ENCODE measurements at places on chromosomes 1 and 21.

- no peak for DNase-seq
Measured at GRCh38 chr1:68383092-68383491, 66.7 kb downstream of the RPE65 start.

- no peak for DNase-seq
Measured at GRCh38 chr1:98896711-98897445, 107.8 kb downstream of the PLPPR5 start.

DNA sequence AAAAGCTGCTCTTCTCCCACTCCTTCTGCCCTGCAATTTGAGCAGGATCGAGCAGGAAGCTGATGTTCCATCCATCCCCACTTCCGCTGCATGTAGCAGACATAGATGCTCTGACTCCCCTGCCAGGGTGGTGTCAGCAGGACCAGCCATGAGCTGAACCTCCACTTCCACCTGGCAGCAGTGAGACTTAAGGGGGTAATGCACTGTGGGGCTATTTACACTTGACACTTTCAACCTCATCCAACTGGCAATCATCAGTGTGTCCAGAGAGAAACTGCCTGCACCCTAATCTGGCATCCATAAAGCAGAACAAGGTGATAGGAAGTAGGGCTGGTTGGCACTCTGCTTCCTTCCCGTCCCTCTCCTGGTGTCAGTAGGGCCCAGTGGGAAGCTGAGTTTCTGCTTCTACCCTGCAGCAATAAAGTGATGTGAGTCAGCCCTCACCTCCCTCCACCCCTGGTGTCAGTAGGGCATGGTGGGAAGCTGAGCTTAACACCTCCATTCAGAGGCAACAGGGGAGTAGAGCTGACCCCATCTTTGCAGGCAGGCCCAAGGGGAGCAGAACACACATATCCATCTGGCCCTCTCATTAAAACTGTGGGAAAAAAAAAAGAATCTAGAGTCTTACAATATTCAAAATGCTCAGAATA lies 272.3 kb downstream of the PTPRU start:
- DNase-seq: no peak

GRCh38 chr1:174894117-174894762 lies 105.5 kb upstream of the CACYBP start:
- no peak for DNase-seq

- DNase-seq: no peak
Measured at GRCh38 chr1:7022058-7022457, 236.8 kb downstream of the CAMTA1 start.

GRCh38 chr1:168958562-168959289 lies 147.8 kb upstream of the ATP1B1 start:
- DNase-seq: no peak

- no peak for DNase-seq
Measured at GRCh38 chr21:45835301-45836267, 146.0 kb upstream of the COL6A1 start.

DNA sequence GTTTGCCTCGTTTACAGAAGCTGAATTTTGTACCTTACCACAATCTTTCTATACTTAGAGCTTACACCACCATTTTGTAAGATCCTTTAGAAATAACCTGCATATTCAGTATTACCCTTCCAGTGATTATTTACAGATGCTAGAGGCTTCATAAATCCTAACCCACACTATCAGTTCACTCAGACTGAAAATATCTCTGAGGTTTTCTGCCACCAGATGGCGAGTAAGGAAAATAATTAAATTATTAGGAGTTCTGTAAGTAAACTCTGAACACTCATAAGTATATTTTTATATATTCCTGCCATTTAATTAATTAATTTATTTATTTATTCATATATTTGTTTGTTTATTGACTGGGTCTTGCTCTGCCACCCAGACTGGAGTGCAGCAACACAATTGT lies 1635.2 kb downstream of the PLA2G4A start:
- no peak for DNase-seq

DNA sequence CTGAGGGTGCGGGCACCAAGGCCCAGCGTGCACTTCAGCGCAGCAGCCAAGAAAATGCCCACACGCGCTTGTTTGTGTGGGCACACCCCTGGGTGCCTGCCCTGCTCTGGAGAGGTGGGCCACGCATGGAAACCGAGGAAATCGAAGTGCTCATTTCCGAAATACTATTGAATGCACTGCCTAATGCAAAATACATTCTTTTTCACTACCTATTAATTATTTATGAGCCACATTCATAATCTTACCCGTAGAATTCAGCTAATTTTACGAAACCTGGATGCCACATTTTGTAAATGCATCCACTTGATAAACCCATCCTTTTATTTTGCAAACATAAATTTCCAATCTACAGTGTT lies 4.8 kb downstream of the DSCAM start:
- DNase-seq: no peak

- no peak for DNase-seq
Measured at GRCh38 chr1:47793563-47793962, 203.6 kb downstream of the TRABD2B start.

- no peak for DNase-seq
Measured at GRCh38 chr1:151992303-151993083, 1.2 kb downstream of the S100A10 start.

DNA sequence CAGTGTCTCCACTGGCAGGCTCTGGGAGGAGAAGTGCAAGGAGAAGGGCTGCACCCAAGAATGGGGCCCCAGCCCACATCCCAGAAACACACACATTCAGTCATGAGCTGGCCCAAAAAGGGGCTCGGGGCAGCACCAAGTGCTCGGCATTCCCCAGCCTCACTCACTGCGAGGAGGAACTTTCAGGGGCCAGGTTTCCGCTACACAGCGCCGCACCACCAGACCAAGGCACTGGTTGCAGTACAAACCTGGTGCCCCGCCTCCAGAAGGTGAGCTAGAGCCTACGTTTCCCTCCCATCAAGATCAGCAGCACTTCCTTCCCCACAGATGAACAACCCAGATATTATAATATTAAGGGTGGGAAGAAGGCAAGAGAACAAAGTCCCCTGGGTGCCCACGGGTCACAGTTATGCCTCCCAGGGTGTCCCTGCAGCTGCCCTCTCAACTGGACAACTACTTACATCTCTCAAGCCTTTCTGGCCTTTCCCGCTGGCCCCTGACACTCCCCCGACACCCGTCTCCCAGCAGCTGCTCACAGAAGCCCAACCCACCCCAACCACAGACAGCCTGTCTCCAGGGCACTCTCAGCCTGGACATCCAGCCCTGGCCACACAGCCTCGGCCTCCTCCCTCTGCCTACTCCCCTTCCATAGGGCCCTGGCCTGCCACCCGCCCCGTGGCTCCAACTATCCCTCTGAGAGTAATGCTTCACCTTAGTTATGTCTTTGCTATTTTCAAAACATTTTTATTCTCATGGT lies 3.8 kb downstream of the PBXIP1 start:
- DNase-seq: no peak

DNA sequence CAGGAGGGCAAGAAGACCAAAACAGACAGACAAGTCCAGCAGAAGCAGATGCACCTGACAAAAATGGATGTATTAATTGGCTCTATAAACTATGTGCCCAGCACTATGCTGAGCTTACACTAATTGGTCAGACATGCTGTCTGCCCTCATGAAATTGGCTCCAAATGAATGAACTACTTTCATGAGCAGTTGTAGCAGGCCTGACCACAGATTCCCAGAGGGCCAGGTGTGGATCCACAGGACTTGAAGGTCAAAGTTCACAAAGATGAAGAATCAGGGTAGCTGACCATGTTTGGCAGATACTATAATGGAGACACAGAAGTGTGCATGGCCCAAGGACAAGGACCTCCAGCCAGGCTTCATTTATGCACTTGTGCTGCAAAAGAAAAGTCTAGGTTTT lies 14.5 kb downstream of the SLAMF7 start:
- DNase-seq: no peak

DNA sequence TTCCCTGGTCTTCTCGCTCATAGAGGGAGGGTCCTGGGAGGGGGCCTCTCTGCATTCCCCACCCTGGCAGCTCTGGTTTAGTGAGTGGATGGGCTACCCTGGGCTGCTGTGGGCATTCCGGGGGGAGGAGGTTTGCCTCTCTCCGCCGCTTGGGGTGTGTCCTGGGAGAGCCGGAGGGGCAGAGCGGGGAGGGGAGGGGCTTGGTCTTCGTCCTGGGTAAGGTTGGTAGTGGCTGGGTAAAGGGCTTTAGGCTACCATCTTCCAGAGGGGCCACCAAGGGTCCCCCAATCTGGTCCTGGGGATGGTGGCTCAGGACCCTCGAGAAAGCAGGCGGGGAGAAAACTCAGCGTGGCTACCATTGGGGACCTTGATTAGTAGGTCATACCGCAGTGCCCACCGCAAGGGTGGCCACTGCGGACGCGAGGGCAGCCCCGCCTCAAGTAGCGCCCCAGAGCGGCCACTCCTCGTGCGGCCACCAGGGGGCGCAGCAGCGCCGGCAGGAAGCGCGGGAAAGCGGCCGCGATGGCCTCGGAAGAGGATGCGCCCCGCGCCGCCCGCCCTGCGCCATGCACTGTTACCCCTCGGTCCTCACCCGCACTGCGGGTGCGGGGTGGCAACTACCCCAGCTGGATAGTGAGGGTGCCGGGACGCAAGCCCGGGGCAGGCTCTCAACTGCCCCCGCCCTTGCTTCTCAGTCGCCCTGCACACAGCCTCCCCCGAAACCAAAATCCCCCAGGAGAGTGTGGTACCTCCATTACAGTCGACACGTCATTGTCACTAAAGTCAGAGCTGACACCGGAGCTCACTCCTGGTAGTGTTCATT lies 44.1 kb upstream of the SLC25A33 start:
- no peak for DNase-seq

DNA sequence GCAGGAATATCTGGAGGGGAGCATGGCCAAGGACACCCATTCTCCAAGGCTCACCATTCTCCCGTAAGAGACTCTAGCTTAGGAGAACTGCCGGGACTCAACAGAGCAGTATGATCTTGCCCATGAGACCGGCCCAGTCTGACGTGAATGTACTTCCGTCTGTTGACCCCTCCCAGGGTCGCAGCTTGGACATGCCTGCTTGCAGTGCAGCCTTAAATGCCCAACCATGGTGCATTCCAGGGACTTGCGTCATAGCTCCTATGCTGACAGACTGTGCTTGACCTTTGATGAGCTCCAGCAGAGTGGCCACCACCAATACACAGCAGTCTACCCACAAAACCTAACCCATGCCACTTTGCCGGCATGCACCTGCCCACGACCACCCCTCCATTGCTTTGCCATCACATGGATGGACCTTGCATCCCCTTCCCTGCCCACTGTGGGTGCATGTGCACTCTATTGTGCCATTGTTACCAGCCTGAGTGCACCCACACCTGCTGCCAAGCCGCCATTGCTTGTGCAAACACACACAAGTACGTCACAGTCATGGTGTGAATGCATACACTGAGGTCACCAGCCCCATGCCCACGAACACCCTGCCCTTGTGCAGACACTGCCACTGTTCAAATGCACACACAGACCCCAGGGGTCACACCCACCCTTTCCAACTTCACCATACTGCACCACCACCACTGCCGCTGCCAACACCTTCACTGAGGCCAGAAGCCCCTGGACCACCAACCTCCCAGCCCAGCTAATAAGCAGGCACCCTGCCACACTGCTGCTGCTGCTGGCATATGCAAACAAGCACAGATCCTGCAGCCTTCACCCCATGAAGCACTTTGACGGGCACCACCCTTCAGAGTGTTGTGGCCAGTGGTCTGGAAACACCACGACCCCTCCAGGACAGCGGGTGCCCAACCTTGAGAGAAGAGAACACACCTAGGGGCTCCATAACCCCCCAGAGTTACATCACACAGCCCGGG lies 1141.3 kb downstream of the BRINP3 start:
- no peak for DNase-seq

GRCh38 chr1:190494451-190494850 lies 16.8 kb upstream of the BRINP3 start:
- no peak for DNase-seq

DNA sequence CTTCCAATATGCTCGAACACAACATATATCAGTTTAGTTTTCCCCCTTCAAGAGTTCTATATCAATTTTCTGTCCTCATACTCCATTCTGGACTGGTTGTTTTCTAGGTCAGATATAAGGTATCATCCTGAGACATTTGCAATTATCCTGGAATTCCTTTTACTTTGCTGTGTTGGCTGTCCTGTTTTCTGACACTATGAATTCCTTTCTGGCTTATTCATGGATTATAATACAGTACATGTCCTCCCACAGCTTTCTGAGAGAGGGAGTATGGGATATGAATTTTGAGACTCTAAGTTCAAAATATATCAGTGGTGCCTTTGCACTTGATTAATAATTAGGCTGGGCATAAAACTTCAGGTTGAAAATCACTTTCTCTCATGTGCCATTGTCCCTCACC lies 11.9 kb downstream of the PHTF1 start:
- DNase-seq: no peak

DNA sequence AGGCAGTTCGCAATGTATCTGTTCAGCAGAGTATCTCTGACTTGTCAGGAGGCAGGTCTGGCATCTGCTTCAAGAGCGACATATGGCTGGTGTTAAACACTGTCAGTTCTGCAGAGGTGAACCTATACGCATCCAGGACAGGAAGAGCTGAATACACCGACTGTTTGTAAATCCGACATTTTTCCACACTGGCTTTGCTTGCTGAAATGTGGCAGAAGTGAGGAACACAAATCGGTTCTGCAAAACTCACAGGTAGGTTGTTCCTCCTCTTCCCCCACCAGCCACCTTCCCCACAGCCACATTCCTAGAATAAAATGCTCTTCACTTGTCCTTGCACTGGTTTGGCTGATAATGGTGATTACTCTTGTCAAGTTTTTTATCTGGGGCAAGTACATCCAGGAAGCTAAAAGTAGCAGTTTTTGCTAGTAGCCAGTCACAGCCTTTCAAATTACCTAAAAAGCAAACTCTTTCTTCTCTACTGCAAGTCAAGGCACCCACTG lies 289.2 kb downstream of the GRIK1 start:
- no peak for DNase-seq

- DNase-seq: no peak
Measured at GRCh38 chr1:221874285-221875003, 132.6 kb upstream of the DUSP10 start.

DNA sequence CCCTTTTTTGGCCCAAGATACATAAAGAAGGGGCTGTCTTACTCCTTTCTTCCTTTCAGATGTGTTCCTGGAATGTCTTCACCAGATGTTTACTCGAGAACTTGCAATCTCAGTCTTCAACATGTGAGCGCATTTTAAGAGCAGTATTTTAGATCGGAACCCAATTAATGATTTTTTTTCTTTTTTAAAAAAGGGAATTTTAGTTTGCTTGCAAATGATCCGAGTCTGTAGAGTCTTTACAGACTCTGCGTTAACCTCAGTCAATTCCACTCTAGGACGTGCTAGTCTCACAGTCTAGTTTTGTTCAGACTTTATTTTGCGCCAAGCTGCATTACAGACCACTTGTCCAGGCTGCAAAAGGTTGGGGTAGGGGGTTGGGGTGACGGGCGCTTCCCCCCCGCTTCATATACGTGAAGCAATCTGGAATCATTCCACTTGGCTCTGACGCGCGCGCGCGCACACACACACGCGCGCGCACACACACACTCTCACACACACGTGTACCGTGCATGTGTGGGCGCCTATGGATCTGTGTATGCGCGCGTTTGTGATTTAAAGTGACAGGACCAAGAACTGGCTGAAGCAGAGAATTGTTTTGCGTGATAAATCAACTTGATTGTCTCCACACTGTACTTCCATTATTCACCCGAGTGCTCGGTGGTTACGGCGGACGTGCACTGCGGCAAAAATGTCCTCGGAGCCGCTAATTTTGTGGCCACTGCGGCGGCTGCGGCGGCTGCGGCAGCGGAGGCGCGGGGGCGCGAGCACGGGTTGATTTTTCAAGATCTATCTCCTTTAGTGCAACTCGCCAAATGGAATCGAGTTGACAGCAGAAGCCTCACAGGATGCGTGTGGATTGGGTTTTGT lies 25.6 kb upstream of the NFIA start:
- no peak for DNase-seq

GRCh38 chr1:48670234-48671020 lies 106.3 kb downstream of the BEND5 start:
- DNase-seq: no peak

Measured in cortex of kidney (tissue), 1 donor.